Stimulated activated CD4-positive, alpha-beta T cell treated with anti-CD3 and anti-CD28 coated beads, Interleukin-1b, Interleukin-23, amount 100 ng/mL, for 24 hours (primary cell): ENCODE measurements at places on chromosomes 11 and 22.

DNA sequence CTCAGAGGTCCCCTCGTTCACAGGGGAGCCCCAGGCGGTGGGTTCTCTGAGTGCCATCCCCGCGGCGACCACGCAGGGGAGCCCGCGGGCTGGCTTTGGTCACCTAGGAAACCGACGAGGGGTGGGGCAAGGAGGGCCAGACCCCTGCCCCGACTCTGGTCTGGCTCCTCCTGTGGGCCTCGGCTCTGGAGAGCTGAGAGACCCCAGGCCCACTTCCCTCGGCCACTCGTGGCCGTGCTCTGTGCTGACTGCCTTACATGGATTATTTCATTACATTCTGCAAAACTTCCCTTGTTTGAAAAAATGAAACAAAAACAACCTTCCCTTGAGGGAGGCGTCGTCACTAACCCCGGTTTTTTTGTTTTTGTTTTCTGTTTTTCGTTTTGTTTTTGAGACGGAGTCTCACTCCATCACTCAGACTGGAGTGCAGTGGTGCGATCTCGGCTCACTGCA is 15.1 kb upstream of the CYTH4 start:
- DNase-seq, result peak; percentile 63

- DNase-seq, result no peak
Observed at GRCh38 chr11:47507563-47508239, 45.2 kb downstream of the CELF1 start.

DNA sequence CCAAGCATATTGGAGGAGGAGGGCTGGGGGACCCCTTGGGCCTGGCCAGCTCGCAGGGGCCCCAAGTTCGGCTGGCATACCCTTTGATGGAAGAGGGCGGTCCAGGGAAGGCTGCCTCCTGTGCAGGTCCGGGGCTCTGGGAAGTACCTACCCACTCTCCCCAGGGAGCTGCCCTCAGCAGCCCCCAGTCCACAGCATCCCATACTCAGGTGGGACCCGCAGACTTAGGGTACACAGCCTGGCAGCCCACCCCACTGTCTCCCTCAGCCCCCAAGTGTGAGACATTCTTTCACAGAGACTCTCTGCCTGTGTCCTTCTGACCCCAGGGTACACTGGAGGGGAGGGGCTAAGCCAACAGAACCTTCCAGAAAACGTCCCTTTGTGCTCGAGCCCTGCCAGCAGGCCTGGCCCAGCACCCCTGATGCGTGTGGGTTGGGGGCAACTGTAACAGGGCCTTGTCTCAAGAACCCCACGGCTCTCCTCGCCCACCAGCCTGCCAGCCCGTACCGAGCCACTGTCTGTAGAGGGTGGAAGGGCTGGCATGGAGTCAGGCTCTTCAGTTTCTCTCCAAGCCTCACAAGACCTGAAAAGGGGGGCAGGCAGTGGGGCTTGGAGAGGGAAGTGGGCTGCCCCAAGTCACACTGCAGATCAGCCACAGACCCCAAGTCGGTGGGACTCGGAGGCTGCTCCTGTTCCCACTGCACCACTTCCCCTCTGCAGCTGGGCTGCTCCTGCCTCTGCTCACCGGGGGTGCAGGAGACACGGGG is 7.0 kb upstream of the TNFRSF13C start:
- DNase-seq, result no peak

- DNase-seq, result no peak
Observed at GRCh38 chr11:122758974-122759373, 79.3 kb upstream of the CRTAM start.

- DNase-seq, result no peak
Observed at GRCh38 chr22:38406617-38407016, 48.4 kb downstream of the KCNJ4 start.

GRCh38 chr22:39055658-39056057 is 15.0 kb downstream of the APOBEC3F start:
- no peak for DNase-seq

DNA sequence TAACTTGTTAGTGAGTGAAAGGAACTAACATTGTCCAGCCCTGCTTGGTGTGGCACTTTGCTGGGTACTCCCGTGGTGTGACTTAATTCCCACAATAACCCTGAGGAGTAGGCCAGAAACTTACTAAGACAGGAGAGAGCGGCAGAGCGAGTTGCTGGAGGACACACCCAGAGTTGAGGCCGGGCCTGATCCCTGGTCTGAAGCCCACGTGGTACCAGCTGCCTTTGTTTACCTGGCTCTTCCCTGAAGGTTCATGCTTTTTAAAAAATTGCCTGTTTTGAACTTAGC is 594 bp downstream of the MPST start:
- DNase-seq, result no peak

DNA sequence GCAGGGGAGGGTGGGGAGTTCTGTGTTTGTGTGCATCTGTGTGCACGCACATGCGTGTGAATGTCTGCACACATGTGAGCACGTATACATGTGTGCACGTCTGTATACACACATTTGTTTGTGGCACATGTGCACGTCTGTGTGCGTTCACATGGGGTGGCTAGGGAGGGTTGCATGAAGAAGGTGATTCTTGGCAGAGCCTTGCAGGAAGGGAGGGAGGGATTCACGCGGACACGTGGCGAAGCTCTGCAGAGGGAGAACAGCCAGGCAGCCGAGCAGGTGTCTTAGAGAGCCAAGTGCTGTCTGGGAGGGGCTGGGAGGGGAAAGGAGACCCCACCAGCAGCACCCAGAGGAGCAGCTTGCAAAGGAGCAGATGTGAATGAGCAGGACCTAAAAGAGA is 372.1 kb downstream of the BRD1 start:
- DNase-seq, result no peak

DNA sequence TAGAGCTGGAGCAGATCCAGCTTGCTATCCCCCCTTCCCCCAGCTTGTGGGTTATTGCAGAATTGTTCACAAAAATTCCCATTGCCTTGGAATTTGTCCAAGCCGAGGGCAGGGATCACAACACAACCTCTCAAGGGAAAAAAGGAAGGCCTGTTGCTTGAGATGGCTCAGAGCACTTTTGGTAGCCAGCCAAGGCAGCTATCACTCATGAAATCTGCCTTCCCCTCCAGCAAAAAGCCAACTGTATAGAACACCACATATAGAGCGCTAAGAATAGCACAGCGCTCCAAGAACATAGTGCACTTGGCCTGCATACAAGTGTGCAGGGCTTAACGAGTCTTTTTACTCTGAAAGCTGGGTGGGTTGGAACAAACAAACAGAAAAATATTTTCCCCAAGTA is 46.2 kb downstream of the FAM83F start:
- DNase-seq, result no peak

DNA sequence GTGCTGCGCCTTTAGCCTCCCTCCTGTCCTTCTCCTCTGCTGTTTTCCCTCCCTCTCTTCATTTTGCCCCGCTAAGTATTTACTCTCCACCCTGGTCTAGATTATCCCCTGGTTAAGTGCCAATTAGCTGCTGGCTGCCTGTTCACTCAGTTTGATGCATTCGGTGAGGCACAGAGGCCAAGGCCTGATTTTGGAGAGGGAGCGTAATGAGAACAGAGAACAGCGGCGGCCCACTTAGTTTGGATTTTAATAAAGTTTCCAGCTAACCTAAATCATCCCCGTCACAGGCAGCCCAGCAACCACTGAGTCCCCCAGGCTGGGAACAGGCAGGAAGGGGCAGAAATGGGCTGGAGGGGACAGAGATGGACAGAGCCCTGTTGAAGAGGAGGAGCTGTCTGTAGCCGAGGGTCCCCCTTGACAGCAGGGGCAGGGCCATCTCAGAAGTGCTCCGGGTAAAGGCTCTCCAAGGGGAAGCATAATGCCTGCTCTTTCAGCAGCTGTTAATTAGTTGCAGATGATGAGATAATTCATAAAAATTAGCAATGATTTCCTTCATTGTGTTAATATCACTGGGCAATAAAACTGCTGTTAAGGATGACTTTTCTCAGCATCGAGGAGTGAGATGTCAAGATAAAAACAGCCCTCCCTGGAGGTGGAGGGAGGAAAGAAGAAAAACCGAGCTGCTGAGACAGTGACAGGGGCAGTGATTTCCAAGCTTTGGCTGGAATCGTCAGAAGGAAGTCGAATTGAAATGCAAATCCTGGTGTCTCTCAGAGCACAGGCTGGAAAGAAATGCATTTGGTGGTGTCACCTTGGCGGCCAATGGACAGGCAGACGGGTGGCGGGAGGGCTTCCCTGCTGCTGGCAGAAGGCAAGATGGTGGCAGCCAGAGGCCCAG is 170.1 kb downstream of the GRIK4 start:
- DNase-seq, result no peak

GRCh38 chr11:15073361-15074205 is at the start of gene CALCB:
TSS of gene CALCB (plus strand) at chr11:15073593. CDS start at chr11:15074719, 1,126 bp downstream.
- peak; percentile 14 for DNase-seq

DNA sequence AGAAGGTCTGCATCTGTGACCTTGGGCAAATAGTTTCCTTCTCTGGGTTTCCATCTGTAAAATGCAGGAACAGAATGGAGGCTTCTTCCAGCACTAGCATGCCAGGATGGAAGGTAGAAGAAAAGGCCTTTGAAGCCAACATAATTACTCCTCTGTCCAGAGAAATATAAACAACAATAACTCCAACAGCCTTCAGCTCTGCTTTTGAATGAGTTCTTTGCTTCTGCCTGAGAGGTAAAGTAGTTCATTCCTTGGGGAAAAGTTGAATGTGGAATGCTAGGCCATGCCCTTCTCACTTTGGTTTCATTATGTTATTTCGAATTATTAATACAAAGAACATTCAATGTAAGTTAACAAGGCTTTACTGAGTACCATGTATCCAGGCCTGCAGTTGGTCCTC is 61.2 kb upstream of the BLID start:
- no peak for DNase-seq

- no peak for DNase-seq
Observed at GRCh38 chr22:35308480-35309021, 8.9 kb downstream of the TOM1 start.

DNA sequence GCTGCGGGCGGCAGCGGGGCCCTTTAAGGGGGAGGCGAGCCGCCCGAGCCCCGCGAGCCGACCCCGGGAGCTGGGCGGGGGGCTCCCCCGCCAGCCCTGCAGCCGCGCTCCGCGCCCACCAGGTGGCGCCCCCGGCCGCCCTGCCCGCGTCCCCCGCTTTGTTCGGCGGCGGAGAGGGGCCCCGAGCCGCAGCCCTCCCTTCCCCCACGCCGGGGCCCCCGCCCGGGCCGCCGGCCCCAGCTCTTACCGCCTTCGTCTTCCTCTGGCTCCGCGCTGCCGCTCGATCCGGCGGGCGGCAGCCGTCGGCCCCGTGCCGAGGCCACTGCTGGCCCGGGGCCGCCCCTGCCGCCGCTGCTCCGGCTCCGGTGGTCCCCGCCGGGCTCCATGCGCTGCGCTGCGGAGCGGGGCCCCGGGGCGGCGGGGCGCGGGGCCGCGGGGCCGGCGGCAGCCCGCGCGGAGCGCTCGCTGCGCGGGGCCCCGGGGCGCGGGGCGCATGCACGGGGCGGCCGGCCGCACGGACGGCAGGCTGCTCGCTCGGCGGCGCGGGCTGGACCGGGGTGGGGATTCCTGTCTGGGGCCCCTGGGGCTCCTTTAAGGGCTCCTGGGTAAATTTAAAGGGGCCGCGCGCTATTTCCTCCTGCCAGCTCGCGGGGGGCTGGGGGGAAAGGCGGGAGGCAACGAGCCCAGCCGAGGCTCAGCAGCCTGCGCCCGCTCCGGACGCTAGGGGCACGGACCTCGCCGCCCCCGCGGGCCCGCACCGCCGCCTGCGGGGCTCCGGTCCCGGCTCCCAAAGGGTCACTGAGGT is at the start of gene ZFTA:
TSS of gene ZFTA (minus strand) at position 539 of the 805 bp plus-strand sequence. CDS start at position 386, 153 bp downstream.
- DNase-seq, result no peak

GRCh38 chr11:21144531-21144930 is 475.1 kb downstream of the NELL1 start:
- DNase-seq, result no peak

GRCh38 chr11:29641201-29641600 is 375.6 kb downstream of the KCNA4 start:
- DNase-seq, result no peak

GRCh38 chr11:120065876-120066275 is 72.0 kb downstream of the TRIM29 start:
- DNase-seq, result no peak

GRCh38 chr11:117738246-117738957 is 58.6 kb downstream of the DSCAML1 start:
- no peak for DNase-seq

GRCh38 chr11:134516529-134516928 is 104.5 kb upstream of the B3GAT1 start:
- DNase-seq, result no peak

DNA sequence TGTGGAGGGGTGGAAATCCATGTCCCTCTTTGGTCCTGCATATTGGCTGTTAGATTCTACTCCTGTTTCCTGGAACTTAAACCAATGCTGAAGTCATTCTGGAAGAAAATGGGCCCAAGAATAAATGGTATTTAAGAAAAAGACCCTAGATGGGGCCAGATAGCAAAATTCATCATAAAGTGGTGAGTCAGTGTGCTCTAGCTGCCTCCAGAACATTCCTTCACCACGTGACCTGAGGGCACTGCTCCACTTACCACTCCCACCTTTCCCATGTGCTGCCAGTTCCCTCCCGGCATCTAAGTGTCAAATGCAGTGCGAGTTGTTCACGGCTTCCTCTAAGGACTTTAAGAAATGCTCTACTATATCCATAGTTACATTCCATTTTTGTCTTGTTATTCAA is 30.9 kb upstream of the NAP1L4 start:
- DNase-seq, result no peak

- DNase-seq, result no peak
Observed at GRCh38 chr11:65532388-65533064, 7.6 kb downstream of the SCYL1 start.

DNA sequence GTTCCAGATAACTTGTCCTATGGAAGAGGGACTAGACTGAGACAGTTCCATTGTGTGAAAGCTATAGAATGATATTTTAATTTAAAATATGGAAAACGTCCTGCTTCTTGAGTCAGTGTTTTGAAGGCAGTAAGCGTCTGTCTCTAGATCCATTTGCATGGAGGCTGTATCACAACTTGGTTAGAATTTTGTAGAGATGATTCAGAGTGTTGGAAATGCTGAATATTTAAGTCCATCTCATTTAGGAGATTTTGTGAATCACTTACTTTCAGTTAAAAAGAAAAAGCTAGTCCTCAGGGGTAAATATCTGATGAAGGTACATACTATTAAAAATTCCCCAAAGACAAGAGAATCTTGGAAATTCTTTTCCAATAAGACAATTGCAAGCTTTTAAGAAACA is 72.7 kb downstream of the FANCF start:
- DNase-seq, result no peak

GRCh38 chr22:36435516-36436415 is 45.7 kb downstream of the TXN2 start:
- DNase-seq, result peak; percentile 36

DNA sequence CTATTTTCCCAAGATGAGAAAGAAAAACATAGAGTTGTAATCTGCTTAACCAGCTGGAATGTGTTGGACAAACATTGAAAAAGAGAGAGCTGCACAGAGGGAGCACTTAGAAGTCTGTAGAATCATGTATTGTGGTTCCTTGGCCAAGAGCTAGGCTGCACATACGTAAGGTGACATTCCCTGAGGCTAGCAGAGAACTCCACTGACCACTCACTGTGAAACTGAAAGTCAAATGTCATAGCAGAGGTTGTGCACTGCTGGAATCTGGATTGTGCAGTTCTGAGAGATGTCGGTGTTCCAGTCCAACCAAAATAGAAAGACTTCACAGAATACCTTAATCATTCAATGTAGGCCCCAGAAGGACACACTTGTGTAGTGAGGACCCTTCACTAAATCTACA is 772.8 kb upstream of the RAG2 start:
- no peak for DNase-seq

- DNase-seq, result no peak
Observed at GRCh38 chr11:122754553-122755322, 83.6 kb upstream of the CRTAM start.

GRCh38 chr11:73752903-73753302 is 8.0 kb downstream of the RAB6A start:
- DNase-seq, result no peak
